ENCODE measurements at places on chromosomes 6 and 20.

DNA sequence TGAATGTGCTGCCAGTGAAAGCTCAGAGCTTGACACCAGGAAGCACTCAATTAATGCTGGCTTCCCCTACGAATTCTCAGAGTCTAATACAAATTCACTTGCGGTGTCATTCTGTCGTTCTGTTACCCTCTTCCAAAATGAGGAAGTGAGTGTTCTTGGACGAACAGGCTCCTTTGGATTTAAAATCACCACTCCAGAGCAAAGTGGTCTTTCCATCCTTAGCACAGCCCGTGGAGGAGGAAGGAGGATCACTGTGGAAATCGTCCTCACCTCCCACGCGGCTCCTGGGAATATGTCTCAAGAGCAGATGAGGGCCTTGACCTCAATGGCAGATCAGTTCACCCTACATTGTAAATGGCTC lies 41.7 kb downstream of the RIOK1 start:
- no peak for DNase-seq

DNA sequence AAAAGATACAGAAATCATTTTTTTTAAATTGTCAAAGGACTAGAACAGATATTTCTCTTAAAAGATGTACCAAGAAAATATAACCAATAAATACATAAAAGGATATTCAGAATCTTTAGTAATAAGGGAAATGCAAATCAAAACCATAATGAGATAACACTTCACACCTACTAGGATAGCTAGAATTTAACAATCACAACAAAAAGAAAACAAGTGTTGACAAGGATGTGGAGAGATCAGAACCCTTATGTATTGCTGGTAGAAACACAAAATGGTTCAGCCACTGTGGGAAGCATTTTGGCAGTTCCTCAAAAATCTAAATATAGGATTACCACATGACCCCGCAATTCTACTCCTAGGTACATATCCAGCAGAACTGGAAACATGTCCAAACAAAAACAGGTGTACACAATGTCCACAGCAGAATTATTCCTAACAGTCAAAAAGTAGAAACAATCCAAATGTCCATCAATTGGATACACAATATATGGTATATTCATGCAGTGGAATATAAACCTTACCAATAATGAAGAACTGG lies 211.0 kb downstream of the LRFN2 start:
- DNase-seq = peak; percentile 61

DNA sequence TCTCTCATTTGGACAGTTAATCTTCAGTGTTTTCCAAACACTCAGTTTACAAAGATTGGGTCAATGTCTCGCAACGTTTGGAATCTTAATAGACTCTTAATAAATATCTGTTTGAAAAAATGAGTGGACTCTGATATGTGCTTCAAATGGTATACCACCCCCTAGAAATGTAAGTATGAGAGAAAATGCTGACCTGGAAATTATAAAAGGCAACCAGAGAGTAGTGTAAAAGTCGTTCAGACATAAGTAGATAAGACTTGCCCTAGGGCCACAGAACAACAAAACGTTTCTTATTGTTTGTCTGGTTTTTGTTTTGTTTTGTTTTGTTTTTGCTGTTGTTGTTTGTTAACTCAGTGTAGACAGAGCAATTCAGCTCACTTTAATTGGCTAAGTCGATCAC lies 97.4 kb upstream of the SPTLC3 start:
- no peak for DNase-seq

DNA sequence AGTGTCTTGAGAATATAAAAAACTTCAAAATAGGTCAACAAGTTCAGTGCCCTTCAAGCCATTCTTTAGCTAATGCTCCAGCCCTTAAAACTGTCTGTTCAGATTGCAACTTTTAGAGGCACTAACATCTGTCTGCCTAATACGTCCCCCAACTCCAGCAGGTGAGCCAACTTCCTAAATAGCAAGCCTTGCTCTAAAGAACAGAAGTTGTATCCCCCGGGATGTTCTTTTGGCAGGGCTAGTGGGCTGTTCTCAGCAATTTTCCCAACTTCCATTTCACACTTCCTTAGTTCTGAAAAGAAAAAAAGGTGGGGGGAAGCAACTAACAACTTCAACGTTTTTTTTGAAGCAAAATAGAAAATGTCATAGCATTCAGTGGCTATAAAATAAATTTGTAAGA lies 290.0 kb upstream of the PTCHD4 start:
- no peak for DNase-seq

DNA sequence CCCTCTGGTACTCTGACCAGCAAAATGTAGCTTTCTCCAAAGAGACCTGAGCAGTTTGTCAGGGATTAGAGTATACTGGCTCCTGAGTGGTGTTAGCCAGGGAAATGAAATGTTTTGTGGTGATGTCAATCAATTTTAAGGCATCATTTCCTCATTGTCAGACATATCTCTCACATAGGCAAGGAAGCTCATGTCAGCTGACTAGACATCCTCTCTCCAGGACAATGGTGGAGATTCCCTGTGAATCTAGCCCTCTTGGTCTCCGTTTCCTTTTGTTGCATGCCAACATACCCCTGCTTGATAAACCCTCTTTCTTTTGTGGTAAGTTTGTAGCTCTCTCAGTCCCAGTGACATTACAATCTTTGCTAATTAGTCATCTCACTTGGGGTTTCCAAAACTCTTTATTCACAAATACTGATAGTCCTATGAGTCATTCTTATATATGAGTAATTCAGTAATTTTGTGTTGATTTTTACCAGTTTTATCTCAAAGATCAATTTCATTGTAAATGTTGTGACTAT lies 135.6 kb upstream of the PTPRK start:
- no peak for DNase-seq

DNA sequence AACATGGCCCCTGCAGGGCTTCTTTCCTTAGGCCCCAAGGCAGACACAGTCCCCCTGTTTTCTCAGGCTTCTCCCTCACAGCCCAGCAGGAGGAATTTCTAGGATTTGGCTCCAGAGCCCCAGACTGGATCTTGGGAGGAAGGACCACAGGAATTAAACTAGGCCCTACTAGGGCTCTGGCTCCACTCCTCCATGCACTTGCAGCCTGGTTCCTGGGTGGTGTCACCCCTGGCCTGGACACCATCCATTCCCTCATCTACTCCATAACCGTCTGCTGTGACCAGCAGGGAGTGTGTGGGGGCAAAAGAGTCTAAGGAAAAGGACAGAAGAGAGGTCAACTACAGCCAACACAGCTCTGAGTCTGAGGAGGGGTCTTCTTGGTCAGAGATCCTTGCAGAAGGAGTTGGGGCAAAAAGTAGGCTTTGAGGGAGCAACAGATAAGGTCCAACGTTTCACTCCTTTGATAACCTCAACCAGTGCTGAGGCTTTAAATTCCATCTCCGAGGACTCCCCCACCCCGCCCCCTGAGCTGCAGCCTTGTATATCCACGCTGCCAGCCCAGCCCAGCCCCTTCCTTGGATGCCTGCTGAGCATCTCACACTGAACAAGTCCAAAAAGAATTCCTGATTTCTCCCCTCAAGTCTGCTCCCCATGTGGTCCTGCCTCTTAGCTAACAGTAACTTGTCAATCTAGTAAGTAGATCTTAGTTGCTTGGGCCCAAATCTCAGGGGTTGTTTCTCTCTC lies 27.9 kb upstream of the SPDEF start:
- DNase-seq = no peak

- no peak for DNase-seq
Measured at GRCh38 chr6:118574051-118574865, 26.2 kb downstream of the PLN start.

GRCh38 chr20:4569092-4569491 lies 152.6 kb upstream of the PRND start:
- DNase-seq = no peak

DNA sequence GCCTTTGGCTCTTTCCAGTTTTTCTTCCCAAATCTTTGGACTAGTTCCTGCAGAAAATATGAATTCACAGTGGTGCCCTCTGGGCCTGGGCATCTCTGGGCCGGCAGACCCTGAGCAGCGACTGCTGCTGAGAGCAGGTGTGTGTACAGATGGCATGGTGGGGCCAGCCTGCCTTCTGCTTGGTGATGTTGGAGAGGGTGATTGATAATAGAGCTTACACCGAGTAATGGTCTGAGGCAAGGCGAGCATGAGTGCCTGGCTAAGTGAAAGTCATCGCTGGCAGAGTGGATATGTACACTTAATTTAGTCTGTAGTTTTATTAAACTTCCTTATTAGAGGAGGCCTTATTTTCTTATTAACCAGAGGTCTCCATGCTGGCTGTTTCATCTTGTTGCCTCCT lies 156.9 kb downstream of the CDKAL1 start:
- no peak for DNase-seq

GRCh38 chr6:16669227-16669626 lies 92.0 kb downstream of the ATXN1 start:
- DNase-seq = peak; percentile 4

DNA sequence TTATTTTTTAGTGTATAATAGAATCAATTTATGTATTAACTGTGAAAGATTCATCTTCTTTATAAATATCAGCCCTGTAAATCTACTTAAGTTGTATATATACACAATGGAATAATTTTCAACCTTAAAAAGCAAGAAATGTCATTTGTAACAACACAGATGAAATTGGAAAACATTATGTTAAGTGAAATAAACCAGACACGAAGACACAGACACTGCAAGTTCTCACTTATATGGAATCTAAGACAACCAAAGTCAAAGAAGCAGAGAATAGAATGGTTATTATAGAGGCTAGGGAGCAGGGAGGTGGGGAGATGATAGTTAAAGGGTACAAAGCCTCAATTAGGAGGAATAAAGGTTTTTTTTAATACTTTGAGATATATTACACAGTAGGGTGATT lies 1404.4 kb downstream of the HACE1 start:
- no peak for DNase-seq

- DNase-seq = no peak
Measured at GRCh38 chr6:43825187-43826115, 55.4 kb downstream of the VEGFA start.

DNA sequence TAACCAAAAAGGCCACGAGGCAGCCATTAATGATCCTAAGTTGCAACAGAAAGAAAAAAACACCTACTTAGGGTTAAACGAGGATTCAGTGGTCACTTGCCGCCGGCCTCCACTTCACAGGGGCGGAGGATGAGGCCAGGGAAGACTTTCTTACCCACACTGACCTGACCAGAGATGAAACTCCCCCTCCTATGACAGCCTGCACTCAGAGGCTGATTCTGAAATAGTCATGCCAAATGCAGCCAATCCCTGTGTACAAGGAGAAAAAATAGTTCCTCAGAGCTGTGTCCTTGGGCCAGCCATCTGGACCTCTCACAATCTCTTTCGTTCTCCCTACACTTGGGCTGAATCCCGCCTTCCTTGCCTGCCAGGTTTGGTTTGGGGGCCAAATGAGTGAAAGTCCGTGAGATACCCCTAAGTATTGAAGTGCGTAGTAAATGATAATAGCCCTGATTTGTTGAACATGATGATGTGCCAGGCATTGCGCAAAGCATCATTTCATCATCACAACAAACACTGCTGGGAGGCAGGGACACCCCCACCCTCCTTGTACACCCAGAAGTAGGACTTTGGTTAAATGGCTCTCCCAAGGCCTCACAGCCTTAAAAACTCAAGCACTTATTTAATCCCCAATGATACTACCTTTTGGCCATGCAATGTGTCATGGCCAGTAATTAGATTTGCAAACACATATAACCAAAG lies 3.2 kb upstream of the IRF4 start:
- DNase-seq = no peak

DNA sequence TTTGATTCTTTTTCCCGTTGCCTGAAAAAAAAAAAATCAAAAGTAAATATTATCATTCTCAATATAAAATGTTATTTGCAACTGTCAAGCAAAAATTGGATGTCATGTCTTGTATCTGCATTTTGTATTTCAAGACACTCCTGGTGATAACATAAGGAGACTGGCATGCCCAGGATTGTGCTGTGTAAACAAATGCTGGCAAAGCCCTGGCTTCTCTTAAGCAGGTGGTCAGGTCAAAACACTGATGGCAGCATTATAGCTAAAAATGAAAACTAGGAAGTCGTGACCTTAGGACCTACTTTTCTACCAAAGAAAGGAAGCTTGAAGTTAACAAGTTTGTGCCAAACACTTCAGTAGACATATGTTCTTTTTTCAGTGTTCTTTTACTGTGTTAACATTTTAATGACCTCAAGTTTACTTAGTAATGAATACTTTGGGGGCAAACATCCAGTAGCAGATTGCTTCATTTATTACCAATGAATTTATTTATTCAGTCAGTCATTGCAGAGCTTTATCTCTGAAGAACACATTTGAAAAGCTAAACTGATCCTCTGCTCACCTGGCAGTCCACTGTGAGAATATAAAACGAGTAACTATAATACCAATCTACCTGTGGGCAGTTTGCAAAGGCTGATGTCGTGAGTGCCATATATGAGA lies 243.1 kb upstream of the FLRT3 start:
- no peak for DNase-seq

Data from COR-L47 (cell line).